Activated T-helper 2 cell treated with anti-CD3 and anti-CD28 coated beads, Interferon-gamma antibody, Interleukin-2, Interleukin-4, amounts not matched to agents 10 μg/mL and 5 μg/mL and 100 μg/mL, durations not matched to agents 14 hours and 24 hours and 36 hours (primary cell): ENCODE measurements at places on chromosomes 2 and 18.

GRCh38 chr2:57516698-57517340 is 529.8 kb upstream of the VRK2 start:
- no peak for DNase-seq

- no peak for DNase-seq
Measured at GRCh38 chr2:85796341-85797262, 42.8 kb downstream of the ATOH8 start.

- no peak for DNase-seq
Measured at GRCh38 chr2:107337209-107337898, 451.4 kb upstream of the ST6GAL2 start.

GRCh38 chr2:113672326-113672932 is 45.4 kb downstream of the RABL2A start:
- no peak for DNase-seq
